ENCODE measurements at places on chromosomes 7 and 10. TPM values are rescaled to one million over a fixed set of nuclear protein-coding genes. Genes with fewer than 3 reads are reported as not detected.

- DNase-seq = peak; percentile 23
Measured at GRCh38 chr7:51229106-51229537, 87.5 kb downstream of the COBL start.

GRCh38 chr7:55343860-55344606, 21.1 kb upstream of the LANCL2 start:
- DNase-seq = no peak

Gene SLC12A9
- 18.0 TPM for total RNA-seq

Gene MYL10
- not detected for total RNA-seq

DNA sequence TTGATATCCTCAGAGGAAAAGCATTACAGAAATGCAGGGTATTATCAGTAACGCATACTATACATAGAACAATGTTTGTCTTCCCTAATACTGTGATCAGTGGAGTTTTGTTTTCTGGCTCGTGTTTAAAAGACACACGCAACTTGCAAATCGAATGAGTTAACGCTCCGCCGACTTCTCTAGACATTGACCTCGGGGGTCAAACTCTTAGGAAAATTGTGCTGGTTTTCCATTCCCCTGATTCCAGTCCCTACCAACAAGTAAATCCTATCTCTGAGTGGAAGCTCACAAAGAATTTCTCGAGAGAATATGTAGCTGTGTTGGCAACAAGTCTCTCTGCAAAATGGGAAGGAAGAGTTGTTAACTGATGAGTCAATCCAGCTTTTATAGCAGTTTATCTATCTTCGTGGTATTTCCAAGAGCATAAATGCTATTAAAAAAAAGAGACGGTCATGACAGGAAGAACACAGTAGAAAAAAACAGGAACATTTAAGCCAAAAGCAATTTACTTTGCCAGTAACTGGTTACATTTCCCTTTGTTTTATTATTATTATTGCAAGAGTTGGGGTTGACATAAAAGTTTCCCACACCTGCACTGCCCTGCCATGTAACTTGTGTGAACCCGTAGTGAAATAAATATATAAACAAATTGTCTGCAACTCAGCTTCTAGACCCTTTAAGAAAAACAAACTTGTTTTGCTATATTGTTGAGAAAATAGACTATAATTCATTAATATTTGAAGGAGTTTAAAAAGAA, 144.4 kb downstream of the ARID5B start:
- no peak for DNase-seq

GRCh38 chr10:7861509-7862120, 43.3 kb downstream of the TAF3 start:
- DNase-seq = no peak

DNA sequence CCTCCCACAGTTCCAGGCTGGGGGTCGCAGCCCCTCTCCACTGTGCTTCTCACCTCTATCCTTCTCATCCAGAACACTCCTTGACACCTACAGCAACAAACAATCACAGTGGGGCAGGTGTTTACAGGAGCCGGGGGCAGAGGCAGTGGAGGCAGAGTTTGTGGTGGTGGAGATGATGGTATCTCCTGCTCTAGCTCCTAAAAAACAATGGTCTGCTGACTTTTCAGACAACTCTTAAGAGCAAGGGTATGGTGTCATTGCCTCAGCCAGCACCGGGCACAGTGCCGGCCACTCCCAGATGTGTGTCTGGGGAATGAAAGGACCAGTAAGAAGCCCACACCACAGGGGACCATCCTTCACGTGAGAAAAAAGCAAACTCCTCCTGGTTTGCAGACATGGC, 36.3 kb upstream of the ANTXRL start:
- peak; percentile 15 for DNase-seq

DNA sequence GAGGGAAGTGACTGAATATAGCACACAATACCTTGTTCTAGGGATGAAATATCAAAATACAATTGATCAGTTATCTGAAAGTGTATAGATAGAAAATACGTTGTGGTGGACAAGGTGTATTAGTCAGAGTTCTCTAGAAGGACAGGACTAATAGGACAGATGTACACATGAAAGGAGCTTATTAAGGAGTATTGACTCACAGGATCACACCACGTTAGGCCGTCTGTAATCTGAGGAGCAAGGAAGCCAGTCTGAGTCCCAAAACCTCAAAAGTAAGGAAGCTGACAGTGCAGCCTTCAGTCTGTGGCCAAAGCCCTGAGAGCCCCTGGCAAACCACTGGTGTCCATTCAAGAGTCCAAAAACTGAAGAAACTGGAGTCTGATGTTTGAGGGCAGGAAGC, 406.1 kb downstream of the MDFIC start:
- no peak for DNase-seq
